Activated naive CD4-positive, alpha-beta T cell treated with anti-CD3 and anti-CD28 coated beads for 36 hours (primary cell): ENCODE measurements at places on chromosomes 16 and 17. TPM values are rescaled to one million over a fixed set of nuclear protein-coding genes. Genes with fewer than 3 reads are reported as not detected.
A peak's percentile ranks its signal among the peaks of the same experiment; 100 is the strongest.

MARVELD3 gene
- not detected for total RNA-seq

GAA gene
- 33.2 TPM for total RNA-seq

KRT25 gene
- not detected for total RNA-seq

KRT39 gene
- not detected for total RNA-seq

DNA sequence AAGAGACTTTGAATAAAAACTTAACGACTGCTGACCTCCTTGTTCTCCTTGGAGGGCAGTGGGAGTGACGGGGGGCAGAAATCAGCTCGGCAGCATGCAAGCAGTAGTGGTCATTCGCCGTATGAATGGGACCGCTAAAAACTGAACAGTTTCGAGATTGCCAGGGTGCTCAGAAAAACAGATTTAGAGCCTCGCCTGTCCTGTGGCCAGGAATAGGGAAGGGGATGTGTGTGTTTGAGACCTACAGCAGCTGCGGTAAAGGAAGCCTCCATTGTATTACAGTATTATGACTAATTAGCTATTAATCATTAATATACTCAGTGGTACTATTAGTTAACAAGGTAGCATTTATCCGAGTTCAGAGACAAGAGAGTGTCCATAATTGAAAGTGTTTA lies 670 bp upstream of the ZNF652 start:
- H3K27me3 ChIP-seq, result no peaks in the 10 kb centered on the region
- H3K4me3 ChIP-seq, result peak overlapping the region; percentile 86
- peaks cover 32% of the 10 kb centered on the region for H3K4me1 ChIP-seq

- H3K27me3 ChIP-seq, result peaks cover 7% of the 10 kb centered on the region
- no peak for DNase-seq
- no peaks in the 10 kb centered on the region for H3K36me3 ChIP-seq
- no peak overlapping the region for H3K4me3 ChIP-seq
- H3K4me1 ChIP-seq, result peaks cover 5% of the 10 kb centered on the region
These were observed 6.9 kb downstream of the RGS9 start for GRCh38 chr17:65143889-65144604.

DNA sequence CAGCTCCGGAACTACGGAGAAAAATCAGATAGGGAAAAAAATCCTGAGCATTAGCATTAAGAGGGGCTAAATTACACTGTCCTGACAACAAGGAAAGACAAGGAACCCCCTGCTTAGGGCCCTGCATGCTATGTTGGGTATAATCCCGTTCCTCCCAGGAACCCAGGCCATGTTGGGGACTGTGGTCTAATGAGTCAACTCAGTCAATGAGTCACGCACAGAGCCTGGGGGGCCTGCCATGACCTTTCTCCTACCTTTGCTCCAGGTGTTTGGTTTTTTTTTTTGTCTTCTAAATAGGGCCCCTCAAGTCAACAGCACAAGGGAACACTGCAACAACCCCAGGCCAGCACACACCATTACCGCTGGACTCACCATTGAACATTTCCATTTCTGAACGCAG lies 8.9 kb upstream of the ZNF200 start:
- H3K4me3 ChIP-seq, result no peak overlapping the region
- no peak for DNase-seq
- H3K27me3 ChIP-seq, result no peaks in the 10 kb centered on the region
- H3K36me3 ChIP-seq, result no peaks in the 10 kb centered on the region

- peaks cover 7% of the 10 kb centered on the region for H3K4me1 ChIP-seq
- no peak overlapping the region for H3K27ac ChIP-seq
- H3K4me3 ChIP-seq, result no peak overlapping the region
- no peak for DNase-seq
These were observed 17.4 kb downstream of the BAIAP2 start for GRCh38 chr17:81052199-81052997.

GRCh38 chr17:77042476-77043231 lies 98.1 kb upstream of the SEC14L1 start:
- H3K36me3 ChIP-seq, result no peaks in the 10 kb centered on the region
- H3K4me3 ChIP-seq, result no peak overlapping the region
- H3K4me1 ChIP-seq, result no peaks in the 10 kb centered on the region
- H3K27ac ChIP-seq, result no peak overlapping the region
- no peak for DNase-seq

DNA sequence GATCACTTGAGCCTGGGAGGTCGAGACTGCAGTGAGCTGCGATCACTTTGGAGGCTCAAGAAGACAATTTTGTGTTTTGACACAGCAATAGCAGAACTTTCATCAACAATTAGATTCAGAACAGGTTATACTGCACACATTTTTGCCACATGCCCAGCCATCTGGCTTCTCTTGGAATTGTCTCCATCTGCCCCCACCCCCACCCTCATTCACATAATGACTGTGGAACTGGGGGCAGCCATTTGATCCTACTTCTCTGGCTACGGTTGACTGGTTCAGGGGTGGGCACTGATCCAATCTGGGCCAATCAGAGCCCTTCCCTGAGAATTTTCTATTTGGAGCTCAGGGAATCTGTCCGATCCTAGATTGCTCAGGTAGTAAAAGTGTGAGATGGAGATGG lies 14.0 kb downstream of the TMEM92 start:
- H3K27me3 ChIP-seq, result peaks cover 18% of the 10 kb centered on the region
- H3K4me3 ChIP-seq, result no peak overlapping the region
- DNase-seq, result no peak
- peaks cover 12% of the 10 kb centered on the region for H3K4me1 ChIP-seq
- no peak overlapping the region for H3K27ac ChIP-seq

DNA sequence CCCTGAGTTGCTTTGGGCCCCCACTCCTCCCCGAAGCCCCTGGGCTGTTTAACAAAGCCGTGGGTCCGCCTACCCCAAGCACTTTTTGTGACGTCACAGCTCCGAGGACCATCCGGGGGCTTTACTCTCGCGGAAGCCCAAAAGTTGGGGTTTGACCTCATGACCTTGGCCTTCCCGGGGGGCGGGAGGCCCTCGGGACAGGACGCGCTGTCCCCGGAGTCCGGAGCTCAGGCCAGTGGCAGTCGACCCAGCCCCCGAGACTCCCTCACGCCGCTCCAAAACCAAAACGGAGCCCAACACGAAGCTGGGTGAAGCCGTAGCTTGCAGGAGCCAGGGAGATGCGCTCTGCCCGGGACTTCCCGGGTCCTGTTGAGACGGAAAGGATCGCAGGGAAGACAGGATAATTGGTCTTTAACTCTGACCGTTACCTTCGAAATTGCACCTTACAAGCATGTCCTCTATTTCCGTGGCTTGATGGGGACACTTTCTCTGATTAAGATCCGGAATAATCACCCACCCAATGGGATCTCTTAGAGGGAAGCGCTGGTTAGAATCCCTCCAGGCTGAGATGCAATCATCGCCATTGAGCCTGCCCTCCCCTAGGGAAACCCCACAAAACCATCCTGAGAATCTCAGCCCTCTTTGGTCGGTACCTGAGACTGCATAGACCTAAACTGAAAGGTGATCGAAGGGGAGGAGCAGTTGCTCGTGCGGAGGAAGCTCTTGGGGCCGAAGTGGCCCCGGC lies 4.9 kb upstream of the SOX9 start:
- H3K27ac ChIP-seq, result no peak overlapping the region
- H3K4me1 ChIP-seq, result peaks cover 22% of the 10 kb centered on the region

DNA sequence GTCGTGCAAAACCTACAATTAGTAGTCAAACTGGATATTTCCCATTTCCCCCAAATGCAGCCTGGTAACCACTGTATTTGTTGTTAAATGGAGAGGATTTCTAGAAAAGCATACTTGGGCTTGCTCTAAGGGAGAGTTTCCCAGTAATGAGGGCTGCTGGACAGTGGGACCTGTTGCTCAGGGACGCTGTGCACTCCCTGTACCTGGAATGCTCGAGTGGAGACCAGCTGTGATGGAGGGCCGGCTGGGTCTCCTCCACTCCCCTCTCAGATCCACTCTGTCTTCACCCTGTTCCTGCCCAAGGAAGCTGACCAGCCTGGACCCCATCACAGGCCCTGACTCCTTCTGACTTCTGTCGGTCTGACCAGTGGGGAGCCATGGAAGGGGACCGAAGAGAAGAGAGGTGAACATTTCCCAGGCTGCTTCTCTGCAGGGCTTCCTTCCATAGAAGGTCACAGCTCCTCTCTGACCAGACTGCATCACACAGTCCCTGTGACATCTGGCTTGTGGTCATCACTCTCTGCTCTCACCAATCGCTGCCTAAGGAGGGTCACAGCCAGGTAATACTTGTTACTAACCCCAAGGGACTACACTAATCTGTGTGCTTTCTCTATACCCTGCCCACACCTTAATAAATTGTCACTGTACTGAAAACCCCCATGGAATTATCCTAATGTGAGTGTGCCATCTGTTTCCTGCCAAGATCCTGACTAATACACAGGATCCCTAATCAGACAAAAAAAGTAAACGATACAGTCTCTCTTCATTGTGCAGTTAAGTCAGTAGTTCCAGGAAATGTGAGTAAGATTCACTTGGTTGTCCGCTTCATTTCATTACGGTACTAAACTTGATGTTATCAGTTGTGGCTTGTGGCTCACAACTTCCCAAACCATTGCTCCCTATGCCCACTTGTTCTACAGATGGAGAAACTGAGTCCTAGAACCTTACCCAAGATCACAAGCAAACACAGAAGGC lies 102.4 kb downstream of the CCT6B start:
- no peak overlapping the region for H3K27ac ChIP-seq
- no peaks in the 10 kb centered on the region for H3K4me1 ChIP-seq
- no peak for DNase-seq
- no peak overlapping the region for H3K4me3 ChIP-seq
- no peaks in the 10 kb centered on the region for H3K36me3 ChIP-seq

DNA sequence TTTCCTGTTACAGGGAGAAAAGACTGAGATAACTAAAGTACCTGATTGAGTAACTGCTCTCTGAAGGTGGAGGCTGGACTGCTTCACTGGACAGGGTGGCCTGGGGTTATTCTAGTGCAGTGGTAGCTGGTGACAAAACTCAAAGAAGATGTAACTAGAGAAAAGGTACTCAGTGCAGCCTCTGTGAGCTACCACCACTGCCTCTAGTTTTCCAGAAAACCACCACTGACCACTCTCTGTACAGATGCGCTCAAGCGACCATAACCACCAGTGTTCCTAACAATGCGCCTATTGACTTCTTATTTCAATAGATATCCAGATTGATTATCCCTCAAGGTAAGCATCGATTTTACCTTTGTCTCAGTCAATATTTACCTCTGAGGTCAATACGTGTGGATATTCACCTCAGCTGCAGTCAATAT lies 492.2 kb downstream of the WWOX start:
- H3K27me3 ChIP-seq, result no peaks in the 10 kb centered on the region
- DNase-seq, result no peak
- H3K36me3 ChIP-seq, result no peaks in the 10 kb centered on the region
